ENCODE measurements at places on chromosomes 5 and 9.

DNA sequence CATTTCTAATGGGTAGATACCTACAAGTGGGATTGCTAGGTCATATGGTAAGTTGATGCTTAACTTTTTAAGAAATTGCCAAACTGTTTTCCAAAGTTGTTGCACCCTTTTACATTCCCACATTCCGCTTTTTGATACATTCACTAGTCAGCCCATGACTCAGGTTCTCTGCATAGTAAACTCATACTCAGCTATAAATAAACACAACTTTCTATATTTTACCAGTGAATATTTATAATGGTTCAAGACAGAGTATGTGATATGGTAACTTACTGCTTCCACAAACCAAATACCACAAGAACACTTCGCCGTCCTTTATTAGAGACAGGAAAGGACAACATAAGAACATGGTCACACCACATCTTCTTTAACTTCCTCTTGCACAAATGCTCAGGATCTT, 54.0 kb downstream of the PLPP1 start:
- ATAC-seq, result no peak

DNA sequence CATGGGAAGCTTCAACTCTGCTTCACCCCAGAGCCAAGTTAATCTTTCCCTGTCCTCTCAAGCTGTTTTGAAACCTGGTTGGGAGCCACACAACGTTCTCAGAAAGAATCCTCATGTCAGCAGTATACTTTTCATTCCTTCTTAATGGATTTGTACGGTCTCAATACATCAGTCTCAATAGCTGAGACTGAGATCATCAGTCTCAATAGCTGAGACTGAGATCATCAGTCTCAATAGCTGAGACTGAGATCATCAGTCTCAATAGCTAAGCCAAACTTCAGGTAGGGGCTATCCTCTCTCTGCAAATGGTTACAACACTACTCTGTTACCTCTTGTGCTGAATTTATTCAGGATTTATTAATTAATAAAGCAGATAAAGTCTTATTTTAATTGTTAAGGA, 1317.4 kb upstream of the CDH9 start:
- no peak for ATAC-seq

DNA sequence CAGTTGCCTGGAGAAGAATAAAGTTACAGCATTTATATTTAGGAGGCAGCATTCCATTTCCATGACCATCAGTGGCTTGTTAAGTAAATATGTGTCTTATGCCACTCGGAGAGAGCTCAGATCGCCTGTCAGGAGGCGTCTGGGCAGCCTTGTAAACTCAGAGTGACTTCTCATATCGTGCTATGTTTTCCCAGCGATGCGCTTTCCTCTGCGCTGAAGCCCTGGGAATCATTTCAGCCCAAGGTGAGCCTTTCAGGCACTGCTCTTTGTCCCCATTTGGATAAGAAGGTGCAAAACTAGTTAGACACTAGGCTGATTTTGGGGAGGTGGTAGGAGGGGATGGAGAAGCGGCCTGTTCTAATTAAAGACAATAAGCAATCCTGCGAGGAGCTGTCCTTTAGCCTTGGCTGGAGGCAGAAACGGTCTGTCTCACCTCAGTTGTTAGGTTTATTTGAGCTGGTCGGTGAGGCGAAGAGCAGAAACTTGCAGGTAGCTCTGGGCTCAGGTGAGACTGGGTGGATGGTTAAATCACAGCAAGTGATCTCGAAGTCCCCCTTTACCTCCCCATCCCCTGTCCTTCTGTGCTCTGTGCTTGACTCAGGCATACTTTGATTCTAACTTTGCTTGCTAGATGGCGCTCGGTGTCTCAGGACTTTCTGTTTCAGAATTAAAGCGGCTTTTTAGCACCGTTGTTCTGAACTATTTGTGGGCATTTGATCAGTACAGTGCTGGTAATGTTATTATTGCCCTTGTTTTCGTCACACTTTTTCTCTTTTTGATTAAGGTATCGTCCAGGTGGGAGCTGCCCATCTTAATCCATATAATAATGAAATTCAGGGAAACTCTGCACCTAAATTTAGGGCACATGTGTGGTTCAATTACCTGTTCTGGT, 24.6 kb downstream of the NR2F1 start:
- ATAC-seq, result peak; percentile 84

GRCh38 chr9:6134661-6135180, 80.9 kb upstream of the IL33 start:
- ATAC-seq, result no peak

GRCh38 chr5:41812156-41812555, 58.1 kb downstream of the OXCT1 start:
- ATAC-seq, result no peak

GRCh38 chr5:68225911-68226545, 10.5 kb downstream of the PIK3R1 start:
- no peak for ATAC-seq

DNA sequence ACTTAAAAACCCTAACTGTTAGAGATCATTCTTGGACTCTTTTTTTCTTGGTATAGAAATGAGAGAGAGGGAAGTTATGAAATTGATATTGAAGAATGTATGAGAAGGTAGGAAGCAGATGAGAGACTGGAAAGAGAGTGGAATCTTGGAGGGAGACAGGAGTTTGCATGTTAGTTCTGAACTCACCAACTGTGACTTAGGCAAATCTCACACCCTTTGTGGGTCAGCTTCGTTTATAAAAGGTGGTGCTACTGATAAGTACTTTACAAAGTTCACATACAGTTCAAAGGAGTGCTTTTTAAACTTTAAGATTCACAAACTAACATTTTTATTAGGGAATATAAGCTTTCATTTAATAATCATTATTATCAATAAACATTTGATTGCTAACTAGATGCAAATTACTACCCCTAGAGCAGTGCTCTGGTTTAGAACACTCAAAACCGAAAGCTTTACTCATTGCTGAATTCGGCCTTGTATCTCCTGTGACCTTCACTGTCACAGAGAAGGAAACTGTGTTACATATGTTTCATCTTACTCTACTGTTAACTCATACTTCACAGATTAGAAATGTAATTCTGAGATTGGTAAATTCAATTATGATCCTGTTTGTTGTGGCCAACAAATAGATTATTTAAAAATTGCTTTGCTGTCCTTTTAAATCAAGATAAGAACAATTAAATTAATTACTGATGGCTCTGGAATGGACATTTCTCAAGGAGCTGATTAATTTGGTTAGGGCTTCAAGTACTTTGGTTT, 143.2 kb downstream of the RMI1 start:
- ATAC-seq, result peak; percentile 67

DNA sequence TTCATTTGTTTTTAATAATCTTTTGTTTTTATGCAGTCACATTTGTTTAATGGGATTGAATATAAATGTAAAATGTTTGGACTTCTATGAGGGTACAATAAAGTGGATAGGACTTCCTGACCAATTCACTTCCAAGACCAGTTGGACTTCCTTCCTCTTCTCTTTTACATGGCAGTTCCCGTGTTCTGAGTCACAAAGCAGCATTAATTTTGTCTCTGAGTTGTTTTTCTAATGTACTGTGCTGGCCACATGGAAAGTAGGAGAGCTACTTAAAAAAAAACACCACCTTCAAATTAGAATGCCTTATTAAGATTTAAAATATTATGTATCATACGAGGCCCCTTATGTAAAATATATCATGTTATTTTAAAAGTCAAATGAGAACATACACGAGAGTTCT, 87.3 kb downstream of the CCDC171 start:
- no peak for ATAC-seq

GRCh38 chr5:139925650-139926640, 117.2 kb downstream of the NRG2 start:
- peak; percentile 52 for ATAC-seq

GRCh38 chr5:63249960-63250359, 671.3 kb downstream of the LRRC70 start:
- no peak for ATAC-seq

GRCh38 chr5:120586646-120587045, 122.5 kb downstream of the PRR16 start:
- ATAC-seq, result no peak

DNA sequence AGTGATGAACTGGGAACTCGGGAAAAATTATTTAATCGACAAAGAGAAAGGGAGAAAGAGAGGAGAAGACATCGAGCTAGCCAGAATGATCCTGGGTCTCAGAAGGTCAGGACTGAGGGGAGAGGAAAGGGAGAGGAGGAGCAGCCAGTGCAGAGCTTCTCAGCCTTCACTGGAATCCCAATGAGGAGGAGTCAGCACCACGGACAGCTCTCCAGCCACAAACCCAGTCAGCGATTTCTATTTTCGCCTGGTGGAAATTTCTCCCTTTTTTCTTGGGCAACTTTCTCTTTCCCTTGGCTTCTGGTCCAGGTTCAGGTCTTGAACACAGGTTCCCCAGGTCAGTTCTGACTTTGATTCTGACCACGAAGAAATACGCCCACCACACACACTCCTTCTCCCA, 1.6 kb upstream of the BRINP1 start:
- ATAC-seq, result no peak

DNA sequence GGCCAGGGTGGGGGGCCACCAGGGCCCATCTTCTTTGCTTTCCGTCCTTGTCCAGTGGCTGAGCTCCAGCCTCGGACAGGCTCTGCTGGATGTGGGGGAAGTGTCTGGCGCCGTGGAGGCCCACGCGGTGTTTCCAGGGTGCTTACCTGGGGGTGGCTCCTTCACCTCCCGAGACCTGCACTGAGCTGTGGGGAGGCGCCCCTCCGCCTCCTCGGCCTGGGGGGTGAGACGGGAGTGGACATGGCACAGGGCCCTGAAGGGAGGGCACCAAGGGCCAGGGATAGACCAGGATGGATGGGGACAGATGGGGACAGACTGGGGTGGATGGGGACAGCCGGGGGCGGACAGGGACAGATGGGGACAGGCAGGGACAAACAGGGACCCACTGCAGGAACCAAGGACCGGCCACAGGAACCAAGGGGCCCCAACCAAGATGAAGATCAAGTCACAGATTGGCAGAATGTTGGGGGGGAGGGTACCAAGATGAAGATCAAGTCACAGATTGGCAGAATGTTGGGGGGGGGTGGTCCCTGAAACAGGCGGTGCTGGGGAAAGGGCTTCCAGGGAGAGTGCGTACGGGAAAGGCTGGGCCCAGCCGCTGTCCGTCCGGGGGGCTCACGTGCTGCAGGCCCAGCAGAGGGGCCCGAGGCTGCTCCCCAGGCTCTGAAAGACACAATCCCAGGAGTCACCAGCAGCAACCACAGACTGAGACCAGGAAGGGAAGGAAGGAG, 13.3 kb upstream of the QSOX2 start:
- no peak for ATAC-seq

- ATAC-seq, result no peak
Measured at GRCh38 chr9:13165956-13166355, 113.5 kb downstream of the MPDZ start.
